ENCODE measurements at places on chromosomes 5 and 9. TPM values are rescaled to one million over a fixed set of nuclear protein-coding genes. Genes with fewer than 3 reads are reported as not detected.

- DNase-seq = no peak
Observed at GRCh38 chr5:107560377-107560776, 110.4 kb downstream of the EFNA5 start.

DNA sequence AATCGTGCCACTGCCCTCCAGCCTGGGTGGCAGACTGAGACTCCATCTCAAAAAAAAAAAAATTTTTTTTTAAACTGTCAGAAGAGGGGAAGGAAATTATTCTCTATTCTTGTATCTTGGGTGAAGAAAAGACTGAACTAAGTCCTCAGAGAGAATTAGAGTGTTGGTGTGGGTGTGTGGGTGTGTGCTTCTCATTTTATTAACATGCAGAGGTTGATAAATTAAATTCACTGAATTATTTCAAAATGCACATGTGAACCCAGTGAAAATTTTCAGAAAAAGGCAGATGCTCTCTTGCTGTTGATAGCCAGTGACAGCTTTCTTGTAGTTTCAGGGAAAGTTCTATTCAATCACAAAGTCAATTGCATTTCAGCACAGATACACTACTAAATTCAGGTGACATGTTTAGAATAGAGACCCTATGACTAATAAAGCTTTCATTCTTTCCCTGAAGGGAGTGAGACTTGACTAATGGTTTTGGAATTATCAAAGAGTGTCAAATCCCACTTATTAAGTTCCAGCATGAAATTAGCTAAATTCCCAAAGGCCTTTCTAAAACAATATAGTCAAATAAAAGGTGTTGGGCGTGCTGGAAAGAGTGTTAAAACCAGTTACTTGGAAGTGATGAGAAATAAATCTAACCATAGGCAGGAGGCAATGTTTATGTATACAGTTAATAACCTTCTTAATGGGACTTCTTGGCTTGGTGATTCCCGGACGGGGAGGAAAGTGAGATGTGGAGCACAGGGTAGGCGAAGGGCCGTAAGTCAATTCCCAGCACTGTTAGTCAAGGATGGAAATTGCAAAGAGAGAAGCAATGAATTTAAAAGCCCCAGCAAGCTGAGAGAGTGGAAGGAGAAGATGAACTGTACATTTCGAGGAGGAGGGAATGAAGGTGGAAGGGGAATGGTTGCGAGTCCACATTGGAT lies 103.2 kb upstream of the SPATA31D4 start:
- no peak for DNase-seq

- DNase-seq = peak; percentile 13
Observed at GRCh38 chr5:128559300-128560297, 21.6 kb upstream of the FBN2 start.

- no peak for DNase-seq
Observed at GRCh38 chr9:86721226-86721781, 226.0 kb downstream of the GAS1 start.

GRCh38 chr5:150448952-150449516 lies 505 bp downstream of the RPS14 start:
- DNase-seq = no peak

The SLC6A18 gene
- polyA plus RNA-seq = not detected

The MLANA gene
- polyA plus RNA-seq = not detected
